ENCODE measurements at places on chromosomes 2 and 18.

- no peak for DNase-seq
These were observed 38.6 kb upstream of the BZW1 start for GRCh38 chr2:200773083-200773482.

GRCh38 chr2:121898483-121898882 lies 143.0 kb downstream of the TSN start:
- DNase-seq = no peak

DNA sequence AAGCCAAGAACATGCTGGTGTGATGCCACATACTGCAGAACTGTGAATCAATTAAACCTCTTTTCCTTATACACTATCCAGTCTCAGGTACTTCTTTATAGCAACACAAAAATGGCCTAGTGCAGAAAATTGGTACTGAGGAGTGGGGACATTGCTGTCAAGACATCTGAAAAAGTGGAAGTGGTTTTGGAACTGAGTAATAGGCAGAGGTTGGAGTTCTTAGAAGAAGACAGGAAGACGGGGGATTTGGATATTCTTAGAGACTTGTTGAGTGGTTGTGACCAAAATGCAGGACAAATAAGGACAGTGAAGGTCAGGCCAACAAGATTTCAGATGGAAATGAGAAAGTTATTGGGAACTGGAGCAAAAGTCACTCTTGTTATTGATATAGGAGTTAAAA lies 31.3 kb upstream of the CDH2 start:
- no peak for DNase-seq

GRCh38 chr2:224671731-224672130 lies 44.4 kb downstream of the CCDC195 start:
- DNase-seq = no peak

GRCh38 chr2:85999061-85999831 lies 106.4 kb downstream of the POLR1A start:
- DNase-seq = no peak

DNA sequence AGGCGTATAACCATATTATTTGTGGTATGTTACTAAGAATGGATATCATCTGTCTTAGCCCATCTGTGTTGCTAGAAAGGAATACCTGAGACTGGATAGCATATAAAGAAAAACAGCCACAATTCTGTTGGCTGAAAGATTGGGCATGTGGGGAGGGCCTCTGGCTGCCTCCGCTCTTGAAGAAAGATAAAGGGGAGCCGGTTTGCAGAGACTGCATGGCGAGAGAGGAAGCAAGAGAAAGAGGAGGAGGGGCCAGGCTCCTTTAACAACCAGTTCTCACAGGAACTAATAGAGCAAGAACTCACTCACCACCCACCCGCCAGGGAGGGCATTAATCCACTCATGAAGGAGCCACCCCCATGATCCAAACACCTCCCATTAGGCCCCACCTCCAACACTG lies 29.2 kb upstream of the UXS1 start:
- DNase-seq = no peak

DNA sequence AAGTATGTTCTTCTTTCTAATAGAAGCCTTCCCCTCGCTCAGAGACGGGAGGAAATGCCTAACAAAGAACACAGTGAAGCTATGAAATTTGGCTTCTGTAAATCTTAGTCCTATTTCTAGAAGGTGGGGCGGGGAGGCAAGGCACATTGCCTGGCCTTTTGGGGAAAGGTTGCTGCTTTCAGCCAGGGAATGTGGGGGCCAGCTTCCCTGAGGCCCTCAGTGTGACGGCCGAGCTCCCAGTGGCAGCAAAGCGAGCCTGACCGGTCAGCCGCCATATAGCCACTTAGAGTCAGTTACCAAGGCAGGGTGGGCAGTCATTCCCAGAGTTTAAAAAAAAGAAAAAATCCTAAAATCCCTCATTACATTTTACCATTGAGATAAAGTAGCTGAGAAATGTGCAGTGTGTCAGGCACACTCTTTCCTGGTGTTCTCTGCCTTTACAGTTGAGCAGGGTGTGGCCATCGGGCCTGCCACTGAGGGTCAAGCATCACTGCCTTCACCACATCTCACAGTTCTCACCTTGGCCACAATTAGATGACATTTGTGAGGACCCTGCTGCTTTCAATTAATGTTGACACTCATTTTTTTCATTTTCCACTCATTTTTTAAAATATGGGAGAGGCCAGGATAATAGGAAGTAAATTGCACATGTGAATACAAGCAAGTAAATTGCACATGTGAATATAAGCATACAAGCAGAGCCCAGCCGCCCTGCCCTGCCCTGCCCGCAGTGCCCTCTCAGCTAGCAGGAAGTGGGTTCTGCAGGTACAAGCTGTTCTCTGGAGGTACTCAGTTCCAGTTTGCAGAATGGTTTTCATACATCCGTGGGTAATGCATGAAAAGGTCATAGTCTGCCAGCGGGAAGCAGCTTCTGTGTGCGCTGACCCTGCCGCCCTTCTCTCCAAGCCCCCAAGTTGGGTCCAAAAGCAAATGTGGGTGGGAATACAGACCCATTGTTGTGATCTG lies 76.9 kb downstream of the WDSUB1 start:
- no peak for DNase-seq

DNA sequence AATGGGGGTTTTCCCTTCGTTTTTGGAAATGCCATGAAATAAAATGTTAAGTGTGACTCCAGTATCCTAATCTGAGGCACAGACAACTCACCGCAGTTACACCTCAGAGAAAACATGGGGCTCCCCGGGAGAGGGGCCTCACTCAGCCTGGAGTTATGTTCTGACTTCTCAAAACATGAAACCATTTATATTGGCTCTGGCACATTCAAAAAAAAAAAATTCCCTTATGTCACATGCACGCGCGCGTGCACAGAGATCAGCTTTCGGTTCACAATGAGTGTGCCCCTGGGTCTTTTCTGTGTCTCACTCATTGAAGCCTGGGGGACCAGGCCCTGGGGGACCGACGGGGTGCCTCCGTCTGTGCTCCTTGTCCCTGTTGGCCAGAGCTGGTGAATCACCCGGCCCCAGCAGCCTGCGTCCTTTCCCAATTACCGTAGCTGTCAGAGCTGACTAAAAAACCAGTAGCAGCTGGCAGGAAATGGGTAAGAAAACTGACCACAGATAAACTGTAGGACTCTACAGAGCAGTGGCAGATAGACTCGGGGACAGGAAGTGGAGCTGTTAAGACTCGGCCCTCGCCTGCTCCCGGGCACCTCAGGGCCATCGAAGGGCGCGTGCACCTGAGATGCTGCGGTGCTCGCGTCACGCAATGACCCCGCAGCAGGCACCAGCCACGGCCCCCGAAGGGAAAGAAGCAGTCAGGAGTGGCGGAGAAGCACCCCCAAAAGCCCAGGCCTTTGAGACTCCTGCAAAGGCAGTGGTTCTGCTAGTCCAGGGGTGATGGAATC lies 138.3 kb upstream of the ID2 start:
- no peak for DNase-seq

DNA sequence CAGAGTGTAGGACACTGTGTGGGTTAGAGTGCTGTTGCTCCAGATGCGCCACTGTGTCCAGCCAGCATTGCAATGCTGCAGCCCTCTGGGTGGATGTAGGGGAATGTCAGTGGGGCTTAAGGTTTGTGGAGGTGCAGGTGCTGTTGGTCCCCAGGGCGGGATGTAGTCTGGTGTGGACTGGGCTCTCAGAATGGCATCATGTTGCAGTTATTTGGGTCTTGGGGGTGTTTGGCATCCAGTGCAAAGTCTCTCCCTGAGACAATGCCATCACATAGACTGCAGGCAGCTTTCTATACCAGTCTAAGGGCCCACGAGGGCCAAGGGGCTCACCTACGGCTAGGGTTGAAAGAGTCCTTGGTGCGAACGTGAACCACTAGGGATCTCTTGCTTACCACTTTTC lies 275.3 kb downstream of the SOX11 start:
- no peak for DNase-seq

DNA sequence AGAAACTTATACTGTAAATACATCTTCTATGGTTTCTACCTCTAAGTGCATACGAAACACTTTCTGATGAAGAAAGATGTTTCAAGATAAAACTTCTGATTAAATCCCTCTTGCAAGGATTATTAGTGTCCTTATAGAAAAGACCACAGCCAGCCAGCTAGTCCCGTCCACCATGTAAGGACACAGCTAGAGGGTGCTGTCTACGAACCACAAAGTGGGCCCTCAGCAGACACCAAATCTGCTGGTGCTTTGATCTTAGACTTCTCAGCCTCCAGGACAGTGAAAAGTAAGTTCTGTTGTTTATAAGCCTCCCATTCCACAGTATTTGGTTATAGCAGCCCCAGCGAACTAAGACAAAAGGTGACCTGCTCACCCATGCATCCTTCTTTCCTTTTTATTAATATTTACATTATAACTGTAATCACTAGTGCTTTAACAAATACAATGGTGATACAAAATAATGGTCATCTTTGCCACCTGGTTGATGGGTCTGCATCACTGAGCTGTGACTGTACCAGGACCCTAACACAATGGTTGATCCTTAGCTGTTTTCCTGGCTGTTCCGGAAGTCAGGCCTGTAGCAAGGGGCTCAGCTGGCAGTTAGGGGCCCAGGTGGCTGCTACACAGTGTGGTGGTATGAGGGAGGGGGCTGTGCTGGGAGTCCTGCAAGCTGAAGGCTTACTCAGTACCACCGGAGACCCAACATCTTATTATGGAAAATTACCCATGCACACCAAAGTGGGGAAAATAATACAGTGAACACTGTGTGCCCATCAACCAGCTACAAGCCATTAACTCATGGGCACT lies 108.5 kb upstream of the SMAD7 start:
- DNase-seq = no peak

- no peak for DNase-seq
These were observed 56.3 kb upstream of the GPC1 start for GRCh38 chr2:240379089-240379636.

- DNase-seq = no peak
These were observed 18.4 kb upstream of the CAB39 start for GRCh38 chr2:230694241-230694640.

DNA sequence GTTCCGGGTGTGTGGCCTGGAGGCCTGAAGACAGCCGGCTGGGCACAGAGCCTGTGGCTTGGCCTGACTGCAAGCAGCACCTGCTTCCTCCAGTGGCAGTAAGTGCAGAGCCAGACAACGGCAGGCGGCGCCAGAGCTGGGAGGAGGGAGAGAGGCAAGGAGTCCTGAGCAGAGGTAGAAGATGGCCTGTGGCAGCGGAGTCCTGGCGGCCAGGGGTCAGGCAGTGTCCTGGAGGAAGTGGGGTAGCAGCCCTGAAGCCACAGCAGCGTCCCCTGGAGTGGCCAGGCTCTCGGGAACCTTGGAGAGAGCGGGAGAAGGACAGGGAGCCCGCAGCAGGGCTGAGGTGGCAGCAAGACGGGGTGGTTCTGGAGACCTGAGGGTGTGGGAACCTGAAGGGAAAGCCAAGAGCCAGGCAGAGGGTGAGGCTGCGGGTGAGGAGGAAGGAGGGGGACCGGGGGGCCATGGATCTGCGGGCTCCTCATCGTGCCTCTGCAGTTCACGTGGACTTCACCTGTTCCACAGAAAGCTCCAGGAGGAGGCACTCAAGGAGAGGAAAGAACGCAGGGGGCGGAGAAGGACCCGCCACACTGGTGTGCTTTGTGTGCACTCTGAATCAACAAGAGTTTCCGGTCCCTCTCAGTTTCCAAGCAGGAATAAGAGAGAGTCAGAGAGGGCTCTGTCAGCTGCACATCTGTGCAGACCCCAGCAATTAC lies 85.9 kb downstream of the USP40 start:
- no peak for DNase-seq

- DNase-seq = no peak
These were observed 222.2 kb downstream of the BCL11A start for GRCh38 chr2:60331115-60331809.

GRCh38 chr2:224776795-224777558 lies 60.8 kb upstream of the CCDC195 start:
- no peak for DNase-seq

DNA sequence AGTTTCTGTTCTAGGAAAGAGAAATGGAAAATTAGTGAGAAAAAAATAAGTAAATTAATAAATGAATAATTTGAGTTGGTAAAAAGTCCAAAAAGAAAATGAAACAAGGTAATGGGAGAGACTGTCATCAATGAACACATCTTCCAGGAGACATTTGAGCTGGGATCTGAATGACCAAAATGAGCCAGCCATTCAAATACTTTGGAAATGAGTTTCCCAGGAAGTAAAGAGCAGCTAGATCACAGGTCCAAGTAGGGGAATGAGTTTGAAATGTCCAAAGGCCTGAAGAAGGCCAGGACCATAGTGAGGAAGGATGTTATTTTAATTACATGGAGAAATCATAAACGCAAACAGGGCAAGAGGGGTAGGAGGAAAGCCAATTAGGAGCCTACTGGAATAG lies 6.6 kb upstream of the DNAH7 start:
- no peak for DNase-seq

GRCh38 chr18:43414006-43414405 lies 136.7 kb upstream of the SYT4 start:
- DNase-seq = no peak

DNA sequence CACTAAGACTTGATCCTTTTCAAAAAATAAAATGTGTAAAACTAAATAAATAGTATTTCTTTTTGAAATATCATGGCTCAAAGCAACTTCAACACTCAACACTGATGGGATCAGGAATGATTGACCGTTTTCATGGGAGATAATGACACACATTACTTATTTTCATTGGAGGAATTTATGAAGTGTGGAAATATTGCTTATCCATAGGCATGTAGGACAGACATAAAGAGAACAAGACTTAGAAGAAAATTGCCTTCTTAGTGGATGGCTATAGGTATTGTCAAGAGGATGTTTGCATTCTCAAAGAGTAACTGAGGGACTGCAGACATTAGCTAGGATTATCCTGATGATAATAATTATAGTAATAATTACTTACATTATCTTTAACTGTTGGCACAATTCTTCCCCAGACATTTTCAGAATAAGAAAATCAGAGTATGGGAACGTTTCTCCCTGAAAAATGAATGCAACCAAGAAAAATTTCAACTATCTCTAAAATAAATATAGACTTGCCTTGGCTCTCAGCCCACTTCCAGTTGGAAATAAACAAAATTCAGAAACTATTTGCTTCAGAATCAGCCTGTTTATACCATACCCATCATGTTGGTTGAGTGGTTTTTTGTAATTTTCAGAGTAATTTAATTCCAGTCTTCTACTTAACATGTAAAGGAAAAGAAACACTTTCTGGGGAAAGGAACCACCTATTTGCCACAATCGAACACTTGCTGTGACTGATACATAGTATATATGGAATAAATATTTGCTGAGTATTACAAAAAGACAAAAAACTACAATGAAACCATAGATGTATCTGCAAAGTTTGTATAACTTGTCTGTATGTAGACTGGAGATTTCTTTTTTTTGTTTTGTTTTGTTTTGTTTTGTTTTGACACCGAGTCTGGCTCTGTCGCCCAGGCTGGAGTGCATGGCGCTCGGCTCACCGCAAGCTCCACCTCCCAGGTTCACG lies 165.7 kb downstream of the TMX3 start:
- DNase-seq = no peak

GRCh38 chr2:179558010-179558934 lies 293.6 kb upstream of the SESTD1 start:
- DNase-seq = no peak

- DNase-seq = no peak
These were observed 21.9 kb downstream of the MC2R start for GRCh38 chr18:13893418-13893760.

- DNase-seq = no peak
These were observed 533 bp downstream of the HPCAL1 start for GRCh38 chr2:10303181-10303693.

Data from renal pelvis (tissue), 12 donors.